ENCODE measurements at places on chromosomes 13 and 19.

GRCh38 chr19:55696301-55697068 lies 21.5 kb downstream of the EPN1 start:
- no peak for DNase-seq

DNA sequence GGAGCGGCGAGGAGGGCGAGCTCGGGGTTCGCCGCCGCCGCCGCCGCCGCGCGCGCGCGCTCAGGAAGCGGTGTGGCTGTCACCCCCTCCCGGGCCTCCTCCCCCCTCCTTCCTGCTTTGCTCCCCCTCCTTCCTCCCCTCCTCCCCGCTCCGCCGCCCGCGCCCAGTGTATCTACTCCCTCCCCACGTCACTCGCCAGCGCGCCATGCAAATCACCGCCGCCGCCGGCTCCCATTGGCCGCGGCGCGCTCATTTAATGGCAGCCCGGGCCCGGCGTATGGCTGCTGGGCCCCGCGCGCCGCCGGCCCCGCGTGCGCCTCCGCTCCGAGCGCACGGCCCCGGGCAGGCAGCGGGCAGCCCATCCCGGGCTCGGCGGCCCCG lies 335 bp upstream of the SOX1 start:
- DNase-seq, result peak; percentile 17

DNA sequence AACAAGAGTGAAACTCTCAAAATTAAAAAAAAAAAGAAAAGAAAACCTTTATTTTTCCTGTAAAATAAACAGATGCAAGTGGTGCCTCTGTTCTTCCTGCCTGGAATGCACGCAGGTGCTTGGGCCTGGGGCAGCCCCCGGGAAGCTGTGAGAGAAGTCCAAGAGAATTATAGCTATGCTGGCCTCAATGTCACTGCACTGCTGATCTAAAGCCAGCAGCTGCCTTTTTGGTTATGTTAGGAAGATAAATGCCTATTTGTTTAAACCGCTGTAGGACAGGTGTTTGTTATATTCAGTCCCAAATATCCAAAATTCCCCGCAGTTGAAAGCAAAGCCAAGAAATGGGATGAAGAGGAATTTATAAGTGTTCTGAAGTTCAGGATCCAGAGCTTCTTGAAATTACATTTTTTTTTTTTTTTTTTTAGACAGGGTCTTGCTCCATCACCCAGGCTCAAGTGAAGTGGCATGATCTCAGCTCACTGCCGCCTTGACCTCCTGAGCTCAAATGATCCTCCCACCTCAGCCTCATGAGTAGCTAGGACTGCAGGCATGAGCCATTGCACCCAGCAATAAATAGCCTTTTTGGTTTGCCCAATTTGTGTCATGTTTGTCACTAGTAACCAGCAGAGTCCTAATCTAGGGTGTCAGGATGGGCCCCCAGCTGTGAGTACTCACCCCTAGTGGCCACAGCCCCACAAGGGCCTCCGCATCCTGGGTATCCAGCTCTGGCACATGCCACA lies 2.2 kb downstream of the RINL start:
- no peak for DNase-seq

DNA sequence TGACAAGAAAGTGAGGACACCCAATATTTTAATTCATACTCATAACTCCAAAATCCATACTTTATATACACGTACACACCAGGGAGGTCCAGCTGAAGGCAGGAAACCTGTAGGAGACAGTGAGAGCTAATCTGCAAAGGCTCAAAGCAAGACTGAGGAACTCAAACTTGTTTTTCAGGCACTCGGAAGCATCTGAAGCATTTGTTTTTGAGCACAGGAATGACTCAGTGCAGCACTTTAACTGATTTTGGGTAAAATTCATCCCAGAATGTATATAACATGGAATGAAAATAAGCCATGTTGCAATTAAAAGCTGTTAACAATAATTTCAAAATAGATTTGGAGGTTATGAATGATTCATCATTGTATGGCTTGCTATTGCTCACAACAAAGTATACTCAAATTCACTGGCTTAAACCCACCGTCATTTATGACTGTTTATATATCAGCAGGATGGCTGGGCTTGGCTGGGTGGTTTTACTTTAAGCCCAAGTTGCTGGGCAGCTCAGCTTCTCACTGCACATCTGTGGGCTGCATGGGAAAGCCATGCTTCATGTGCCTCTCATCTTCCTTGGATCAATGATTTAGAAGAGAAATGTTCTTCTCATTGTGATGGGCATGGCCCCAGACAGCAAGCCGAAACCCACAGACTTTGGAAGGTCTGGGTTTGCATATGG lies 177.0 kb downstream of the RFC3 start:
- DNase-seq, result no peak

GRCh38 chr19:30733826-30734550 lies 361.8 kb downstream of the ZNF536 start:
- no peak for DNase-seq

Data from CD4-positive, alpha-beta T cell treated with Interleukin-15 for 4 hours (primary cell).